ENCODE measurements at places on chromosomes 12 and 14.

GRCh38 chr12:12684375-12685106 lies 11.4 kb downstream of the GPR19 start:
- DNase-seq: no peak

DNA sequence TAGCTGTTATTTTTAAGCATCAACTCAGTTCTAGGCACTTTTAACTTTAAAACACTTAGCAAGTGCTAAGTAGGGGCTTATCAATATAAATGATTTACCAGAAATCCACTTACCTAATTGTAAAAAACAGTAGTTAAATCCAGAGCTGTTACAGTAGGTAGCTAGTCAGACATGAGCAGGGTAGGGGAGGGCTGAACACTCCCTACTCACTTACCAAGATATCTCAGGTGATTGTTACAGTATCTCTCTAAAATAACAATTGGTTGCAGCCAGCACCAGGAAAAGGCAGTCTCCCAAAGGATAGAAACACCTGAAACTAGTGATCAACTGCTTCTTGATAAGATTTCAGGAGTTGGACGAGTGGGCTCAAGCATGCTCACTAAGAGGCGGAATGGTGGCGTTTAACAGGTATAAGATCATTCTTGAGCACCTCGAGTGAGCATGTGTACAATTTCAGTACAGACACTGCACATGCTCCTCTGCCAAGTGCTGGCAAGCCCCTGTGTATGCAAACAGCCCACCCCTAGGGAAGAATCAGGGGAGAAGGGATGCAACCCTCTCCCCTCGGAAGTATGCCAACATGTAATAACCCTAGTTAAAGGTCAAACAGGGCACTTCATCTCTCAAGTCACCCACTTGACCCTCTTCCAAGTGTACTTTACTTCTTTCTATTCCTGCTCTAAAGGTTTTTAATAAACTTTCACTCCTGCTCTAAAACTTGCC lies 1113.6 kb upstream of the SEL1L start:
- DNase-seq: no peak

GRCh38 chr14:47929334-47929733 lies 253.9 kb upstream of the MDGA2 start:
- DNase-seq: no peak

DNA sequence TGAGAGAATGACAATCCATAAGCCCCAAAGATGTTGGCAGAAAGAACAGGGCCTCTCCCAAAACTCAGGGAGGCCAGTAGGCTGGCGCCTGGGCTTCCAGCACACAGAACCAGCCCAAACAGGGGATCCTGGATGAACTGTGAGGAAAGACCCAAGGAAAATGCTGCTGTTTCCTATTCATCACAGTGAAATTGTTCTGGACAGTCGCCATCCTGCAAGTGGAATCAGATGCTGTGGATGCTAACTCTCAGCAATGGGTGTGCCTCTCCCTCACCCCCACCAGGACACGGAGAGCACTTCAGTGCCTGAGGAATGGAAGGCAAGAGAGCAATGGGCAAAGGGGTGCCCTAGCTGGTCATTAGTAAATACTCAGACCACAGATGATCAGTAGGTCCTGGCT lies 80.8 kb downstream of the ANO2 start:
- DNase-seq: no peak

GRCh38 chr12:20472102-20472782 lies 103.9 kb downstream of the PDE3A start:
- no peak for DNase-seq
